NCI-H1436 (cell line): ENCODE measurements at places on chromosomes 1 and 21.

GRCh38 chr1:243855616-243856318, 5.7 kb upstream of the AKT3 start:
- DNase-seq = no peak

DNA sequence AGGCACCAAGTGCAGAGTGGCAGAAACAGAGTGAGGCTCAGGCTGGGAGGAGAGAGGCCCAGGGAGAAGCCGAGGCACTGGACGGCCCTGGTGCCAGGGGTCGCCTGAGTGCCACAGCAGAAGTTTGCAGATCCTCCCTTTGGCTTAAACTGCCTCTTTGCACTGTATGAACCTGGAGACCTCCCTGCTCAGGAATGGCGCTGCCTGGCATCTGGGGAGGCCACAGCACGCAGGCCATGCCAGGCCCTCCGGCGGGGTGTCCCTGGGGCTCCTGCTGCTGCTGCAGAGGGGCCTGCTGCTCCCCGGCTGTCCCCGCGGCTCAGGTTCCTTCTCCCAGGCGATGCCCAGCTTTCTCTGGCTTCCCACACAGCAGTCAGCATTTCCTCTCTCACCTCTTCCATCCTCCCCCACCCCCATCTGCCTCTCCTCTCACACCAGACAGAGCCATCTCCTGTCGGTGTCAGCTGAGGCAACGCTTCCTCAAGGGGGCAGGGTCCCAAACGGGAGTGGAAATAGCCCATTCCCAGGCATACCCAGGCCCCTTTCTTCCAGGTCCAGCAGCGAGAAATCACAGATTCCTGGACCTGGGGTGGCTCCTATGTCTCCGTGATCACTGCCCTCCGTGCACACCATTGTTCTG, 35.2 kb downstream of the SYT6 start:
- DNase-seq = no peak

GRCh38 chr1:13681921-13682320, 18.1 kb upstream of the PRDM2 start:
- no peak for DNase-seq

- DNase-seq = no peak
Measured at GRCh38 chr1:190179817-190180216, 297.8 kb downstream of the BRINP3 start.

DNA sequence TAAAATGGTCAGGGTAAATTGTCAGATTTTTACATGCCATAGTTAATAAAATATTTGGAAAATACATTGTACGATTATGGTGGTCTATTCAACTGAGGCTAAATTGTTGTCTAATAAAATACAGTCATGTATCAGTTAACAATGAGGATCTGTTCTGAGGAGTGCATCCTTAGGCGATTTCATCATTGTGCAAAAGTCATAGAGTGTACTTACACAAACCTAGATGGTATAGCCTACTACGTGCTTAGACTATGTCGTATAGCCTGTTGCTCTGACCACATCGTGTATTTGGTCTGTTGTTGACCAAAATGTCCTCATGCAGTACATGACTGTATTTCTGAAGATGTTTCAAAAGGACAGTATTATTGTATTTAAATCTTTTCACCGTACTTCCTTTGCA, 5.2 kb downstream of the EEIG2 start:
- no peak for DNase-seq

GRCh38 chr1:245188403-245188802, 33.6 kb downstream of the KIF26B start:
- DNase-seq = no peak

GRCh38 chr1:49028396-49028795, 251.7 kb upstream of the BEND5 start:
- DNase-seq = no peak

GRCh38 chr1:7263021-7263960, 478.0 kb downstream of the CAMTA1 start:
- no peak for DNase-seq

DNA sequence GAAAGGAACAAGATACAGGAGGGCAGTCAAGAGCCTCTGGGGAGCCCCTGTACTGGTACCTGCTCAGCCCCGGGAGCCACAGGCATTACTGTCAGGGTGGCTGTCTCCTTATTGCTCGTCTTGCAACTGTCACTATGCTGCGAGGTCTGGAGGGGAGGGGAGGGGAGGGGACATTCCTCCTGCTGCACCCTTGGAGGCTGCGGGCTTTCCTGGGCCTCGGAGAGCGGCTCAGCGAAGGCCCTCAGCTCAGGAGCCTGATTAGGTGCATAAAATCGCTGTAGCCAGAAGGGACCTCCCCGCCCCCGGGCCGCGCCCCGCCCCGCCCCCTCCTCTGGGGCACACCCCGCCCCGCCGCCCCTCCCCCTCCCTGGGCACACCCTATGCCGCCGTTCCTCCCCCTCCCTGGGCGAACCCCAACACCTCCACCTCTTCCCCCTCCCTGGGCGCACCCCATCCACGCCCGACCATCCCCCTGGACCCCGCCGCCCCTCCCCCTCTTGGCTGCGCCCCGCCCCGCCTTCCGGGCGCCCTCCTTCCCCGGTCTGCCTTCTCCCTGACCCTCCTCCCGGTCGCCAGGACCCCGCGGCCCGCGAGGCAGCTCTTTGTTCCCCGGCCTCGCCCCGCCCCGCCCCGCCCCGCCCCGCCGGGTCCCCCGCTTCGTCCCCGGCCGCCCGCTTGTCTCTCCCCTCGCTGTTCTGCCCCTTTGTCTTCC, 35.5 kb downstream of the CACHD1 start:
- peak; percentile 52 for DNase-seq

DNA sequence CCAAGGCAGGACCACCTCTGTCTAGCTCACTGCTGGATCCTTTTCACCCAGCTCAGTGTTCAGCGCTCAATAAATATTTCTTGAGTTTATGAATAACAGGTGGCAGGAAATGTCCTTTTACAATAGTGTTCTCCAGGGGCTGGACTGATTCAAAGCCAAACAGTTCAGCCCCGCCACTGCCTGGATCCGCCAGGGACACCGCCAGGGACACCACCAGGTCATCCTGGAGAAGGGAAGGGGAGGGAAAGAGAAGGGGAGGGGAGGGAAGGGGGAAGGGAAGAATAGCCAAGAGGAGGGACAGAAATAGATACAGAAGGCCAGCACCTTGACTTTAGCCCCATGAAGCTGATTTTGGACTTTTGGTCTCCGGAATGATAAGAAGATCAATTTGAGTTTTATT, 255.6 kb downstream of the GRIK3 start:
- DNase-seq = no peak

DNA sequence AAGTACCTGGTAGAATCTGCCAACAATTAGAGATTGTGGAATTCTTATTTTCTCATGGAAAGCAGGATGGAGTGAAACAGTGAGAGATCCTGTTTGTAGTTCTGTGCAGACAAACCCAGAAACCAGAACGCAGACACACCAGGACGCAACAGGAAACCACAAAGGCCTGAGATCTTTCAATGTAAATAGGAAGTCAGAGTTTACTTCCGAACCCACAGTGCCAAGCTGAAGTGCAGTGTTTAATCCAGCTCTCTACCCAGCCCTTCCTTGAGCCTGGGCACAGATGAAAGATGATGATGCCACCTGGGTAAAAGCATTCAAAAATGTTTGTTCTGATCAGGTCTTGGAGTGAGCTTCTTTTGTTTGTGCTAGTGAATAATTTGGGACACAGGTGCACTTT, 244.2 kb upstream of the HOOK1 start:
- no peak for DNase-seq
